Gastrocnemius medialis (tissue), 4 donors: ENCODE measurements at places on chromosomes 7 and 10. TPM values are rescaled to one million over a fixed set of nuclear protein-coding genes. Genes with fewer than 3 reads are reported as not detected.

The ITIH5 gene
- 14.0 TPM for total RNA-seq

The FANK1 gene
- not detected for total RNA-seq

The EPHB6 gene
- 3.1 TPM for total RNA-seq

The BAIAP2L1 gene
- 0.82 TPM for total RNA-seq

The PLPP4 gene
- not detected for total RNA-seq

- DNase-seq = peak; percentile 65
These were observed 30.2 kb upstream of the ANKRD2 start for GRCh38 chr10:97542169-97543024.

DNA sequence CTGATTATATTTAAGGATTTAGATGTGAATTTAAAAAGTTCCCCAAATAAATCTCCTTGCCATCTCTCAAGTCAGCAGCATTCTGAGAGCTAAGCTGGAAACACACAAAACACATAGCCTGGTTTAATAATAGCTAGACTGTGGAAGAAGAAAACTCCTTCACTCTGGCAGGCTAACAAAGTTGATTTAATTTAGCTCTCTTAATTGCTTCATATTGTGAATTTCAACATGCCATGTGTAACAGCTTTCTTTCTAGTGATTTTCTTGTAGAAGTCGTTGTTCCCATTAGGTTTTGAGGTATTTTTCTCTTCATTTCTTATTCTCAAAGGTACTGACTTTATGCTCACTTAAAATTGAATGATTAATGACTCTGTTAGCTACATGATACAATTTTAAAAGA is 216.8 kb upstream of the AKR1E2 start:
- DNase-seq = no peak

GRCh38 chr7:114182837-114183236 is 231.8 kb upstream of the FOXP2 start:
- no peak for DNase-seq

DNA sequence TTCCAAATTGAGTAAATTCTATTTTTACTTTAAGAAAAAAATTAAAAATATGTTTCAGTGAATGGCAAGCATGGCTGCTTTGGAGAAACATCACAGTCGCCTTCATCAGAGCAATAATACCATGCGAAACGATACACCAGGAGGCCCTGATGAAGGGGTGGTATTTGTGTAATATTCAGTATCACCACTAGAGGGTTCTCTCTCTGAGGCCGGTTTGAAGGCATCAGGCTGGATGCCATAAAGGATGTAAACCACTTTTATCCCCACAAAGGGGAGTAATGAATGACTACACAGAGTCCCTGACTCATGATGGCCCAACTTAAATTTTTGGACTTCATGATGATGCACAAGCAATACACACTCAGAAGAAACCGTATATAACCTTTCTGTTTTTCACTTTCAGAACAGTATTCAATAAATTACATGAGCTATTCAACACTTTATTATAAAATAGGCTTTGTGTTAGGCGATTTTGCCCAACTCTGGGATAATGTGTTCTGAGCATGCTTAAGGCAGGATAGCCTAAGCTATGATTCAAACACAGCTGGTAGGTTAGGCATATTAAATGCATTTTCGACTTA is 95.5 kb downstream of the PPP1R17 start:
- no peak for DNase-seq

DNA sequence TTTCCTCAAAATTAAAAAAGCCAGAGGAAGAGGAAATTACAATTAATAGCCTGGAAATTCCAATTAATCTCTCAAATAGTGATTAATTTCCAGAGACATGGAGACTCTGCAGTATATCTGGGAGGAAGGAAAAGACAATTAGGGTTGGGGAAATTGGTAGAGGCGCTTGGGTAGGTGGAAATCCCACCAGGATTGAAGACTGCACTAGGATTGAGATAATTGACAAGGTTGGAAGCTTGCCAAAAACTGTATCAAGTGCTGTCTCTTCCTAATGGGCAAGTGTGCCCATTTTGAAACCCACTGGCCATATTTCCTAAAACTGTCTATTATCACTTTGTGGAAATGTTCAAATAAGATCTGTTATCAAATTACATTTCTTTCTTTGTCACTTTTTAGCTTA is 21.6 kb downstream of the CHN2 start:
- DNase-seq = no peak

- DNase-seq = no peak
These were observed 251.0 kb upstream of the NPSR1 start for GRCh38 chr7:34406848-34407530.

DNA sequence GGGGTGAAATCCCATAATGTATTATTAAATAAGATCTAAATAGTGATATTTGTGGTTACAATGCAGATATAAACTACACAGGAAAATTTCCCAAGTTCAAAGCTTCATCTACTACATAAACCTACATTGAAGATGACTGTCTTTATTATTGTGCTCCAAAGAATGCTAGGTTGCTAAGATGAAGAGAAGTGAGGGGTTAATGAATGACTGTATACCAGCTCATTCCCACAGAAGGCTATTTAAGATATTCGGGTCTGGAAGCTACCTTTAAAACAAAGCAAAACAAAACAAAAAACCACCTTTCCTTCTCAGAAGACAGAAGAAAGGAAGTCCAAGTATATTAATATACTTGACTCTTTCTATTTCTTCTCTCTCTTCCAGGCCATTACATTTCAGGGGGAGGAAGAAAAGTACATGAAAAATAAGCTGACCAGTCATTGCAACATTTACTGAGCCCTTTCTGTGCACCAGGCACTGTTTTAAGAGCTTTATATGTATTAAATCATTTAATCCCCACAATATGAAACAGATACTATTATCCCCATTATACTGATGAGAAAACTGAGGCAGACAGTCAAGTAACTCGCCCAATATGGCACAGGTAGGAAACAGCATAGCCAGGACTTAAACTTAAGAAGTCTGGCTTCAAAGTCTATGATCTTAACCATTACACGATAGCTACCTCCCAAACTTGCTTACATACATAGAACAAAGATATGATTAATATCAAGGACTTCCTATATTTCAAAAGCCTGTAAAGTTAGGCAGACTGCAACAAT is 48.1 kb downstream of the TNPO3 start:
- DNase-seq = no peak

- DNase-seq = no peak
These were observed 11.2 kb upstream of the THSD7A start for GRCh38 chr7:11843113-11843765.

- no peak for DNase-seq
These were observed 82.9 kb upstream of the AFAP1L2 start for GRCh38 chr10:114486938-114487814.

DNA sequence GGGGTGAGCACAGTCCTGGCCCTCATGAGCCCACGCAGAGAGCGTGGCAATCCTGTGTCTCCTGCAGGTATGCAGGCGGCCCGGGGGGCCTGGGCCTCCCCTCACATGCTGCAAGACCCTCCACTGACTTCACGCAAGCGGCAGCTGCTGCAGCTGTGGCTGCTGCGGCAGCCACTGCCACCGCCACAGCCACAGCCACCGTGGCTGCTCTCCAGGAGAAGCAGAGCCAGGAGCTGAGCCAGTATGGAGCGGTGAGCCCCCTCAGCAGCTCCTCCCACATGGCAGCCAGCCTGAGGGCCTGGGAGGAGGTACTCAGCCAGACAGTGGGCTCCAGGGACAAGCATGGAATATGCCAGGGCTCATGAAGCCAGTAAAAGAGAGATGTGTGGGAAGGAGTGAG is 8.7 kb downstream of the ZMIZ2 start:
- no peak for DNase-seq

DNA sequence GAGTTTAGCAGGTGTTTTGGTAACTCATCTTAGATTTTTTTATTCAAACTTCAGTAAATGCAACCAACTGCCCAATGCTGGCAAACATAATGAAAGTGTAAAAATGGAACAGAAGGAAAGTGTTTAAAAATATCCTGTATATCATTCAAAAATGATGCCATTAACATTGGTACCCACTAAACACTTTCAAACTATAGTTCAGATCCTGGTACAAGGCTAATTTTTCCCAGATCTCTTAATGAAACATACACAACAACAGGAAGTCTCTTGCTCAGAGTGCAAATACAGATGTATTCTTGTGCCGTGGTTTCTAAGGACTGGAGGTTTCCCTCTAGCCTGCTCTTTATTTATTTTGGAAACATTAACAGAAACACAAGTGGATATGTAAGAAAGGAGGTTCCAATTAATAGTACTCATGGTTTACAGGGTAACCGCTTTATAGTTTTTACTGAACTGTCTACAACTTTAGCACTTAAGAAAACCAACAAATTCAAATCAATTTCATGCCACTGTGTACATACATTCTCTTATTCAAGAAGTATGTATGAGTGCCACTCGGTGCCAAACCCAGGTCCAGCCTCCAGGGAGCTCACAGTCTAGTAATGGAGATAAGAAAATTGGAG is 176.0 kb upstream of the AKR1E2 start:
- no peak for DNase-seq

DNA sequence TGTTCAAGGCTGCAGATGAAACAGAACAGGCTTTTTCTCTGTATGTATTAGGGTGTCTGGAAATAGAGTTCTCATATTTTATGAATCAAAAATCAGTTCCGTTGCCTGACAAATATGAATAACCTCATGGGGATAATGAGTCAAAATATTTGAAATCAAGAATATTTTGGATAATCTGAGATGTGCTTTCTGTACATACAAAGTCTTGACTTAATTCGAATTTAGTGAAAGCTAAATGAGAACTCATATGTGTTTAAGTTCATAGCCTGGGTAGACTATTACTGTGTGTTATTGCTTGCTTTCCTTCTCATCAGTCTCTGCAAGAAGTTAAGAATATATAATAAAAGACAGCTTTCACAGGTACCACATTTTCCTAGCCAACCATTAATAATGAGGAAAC is 689.0 kb downstream of the REEP3 start:
- DNase-seq = no peak

DNA sequence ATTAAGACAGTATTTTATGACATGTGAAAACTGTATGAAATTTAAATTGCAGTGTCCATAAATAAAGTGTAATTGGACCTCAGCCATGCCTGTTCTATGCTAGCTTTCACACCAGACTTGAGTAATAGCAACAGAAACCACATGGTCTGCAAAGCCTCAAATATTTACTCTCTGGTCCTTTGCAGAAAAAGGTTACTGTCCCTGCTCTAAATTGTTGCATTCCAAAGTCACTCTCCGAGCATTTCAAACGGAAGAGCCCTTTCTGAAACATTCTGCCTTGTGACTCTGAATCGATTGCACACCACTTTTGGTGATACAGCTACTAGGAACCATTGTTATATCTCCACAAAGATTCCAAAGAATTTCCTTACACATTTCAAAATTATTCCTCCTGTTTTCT is 81.0 kb upstream of the STK17A start:
- no peak for DNase-seq

DNA sequence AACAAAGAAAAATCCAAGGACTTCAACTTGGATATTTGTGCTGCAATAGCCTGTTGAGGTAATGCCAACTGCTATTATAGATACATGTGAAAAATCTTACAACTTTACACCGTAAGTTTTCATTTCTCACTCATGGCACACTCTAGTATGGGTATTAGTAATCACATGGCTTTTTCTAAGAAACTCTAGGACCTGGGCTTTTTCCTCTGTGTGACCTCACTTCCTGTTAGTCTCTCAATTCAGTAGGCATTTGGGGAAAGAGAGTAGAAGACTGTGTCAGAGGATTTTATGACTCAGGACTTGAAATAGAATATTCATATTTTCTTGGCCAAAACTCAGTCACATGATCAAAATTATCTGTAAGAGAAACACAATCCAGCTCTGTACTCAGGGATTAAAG is 1049.9 kb downstream of the REEP3 start:
- no peak for DNase-seq

- DNase-seq = no peak
These were observed 86.7 kb upstream of the DUSP5 start for GRCh38 chr10:110411047-110411410.

DNA sequence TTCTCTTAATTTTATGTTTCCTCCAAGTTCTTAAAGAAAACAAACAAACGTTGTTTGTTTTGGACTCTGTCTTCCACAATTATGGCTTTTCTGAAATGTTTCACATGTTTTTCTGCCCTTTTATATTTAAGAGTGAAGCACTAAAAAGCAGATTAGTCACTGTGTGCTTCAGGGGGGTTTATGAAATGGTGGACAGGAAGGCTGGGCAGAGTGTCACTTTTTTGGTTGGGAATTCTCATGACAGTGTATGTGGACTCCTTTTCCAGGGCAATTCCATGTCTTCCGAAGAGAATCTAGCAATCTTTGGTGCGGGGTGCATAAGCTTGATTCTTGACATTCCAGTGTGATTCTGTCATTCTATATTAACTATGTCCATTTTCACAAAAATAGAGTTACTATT is 669.4 kb downstream of the PARD3 start:
- DNase-seq = no peak

- DNase-seq = no peak
These were observed 19.5 kb upstream of the CSTF2T start for GRCh38 chr10:51718804-51719291.
